ENCODE measurements at places on chromosomes 16 and 17.

GRCh38 chr16:978403-978802, 3.2 kb upstream of the SOX8 start:
- no peak for DNase-seq

DNA sequence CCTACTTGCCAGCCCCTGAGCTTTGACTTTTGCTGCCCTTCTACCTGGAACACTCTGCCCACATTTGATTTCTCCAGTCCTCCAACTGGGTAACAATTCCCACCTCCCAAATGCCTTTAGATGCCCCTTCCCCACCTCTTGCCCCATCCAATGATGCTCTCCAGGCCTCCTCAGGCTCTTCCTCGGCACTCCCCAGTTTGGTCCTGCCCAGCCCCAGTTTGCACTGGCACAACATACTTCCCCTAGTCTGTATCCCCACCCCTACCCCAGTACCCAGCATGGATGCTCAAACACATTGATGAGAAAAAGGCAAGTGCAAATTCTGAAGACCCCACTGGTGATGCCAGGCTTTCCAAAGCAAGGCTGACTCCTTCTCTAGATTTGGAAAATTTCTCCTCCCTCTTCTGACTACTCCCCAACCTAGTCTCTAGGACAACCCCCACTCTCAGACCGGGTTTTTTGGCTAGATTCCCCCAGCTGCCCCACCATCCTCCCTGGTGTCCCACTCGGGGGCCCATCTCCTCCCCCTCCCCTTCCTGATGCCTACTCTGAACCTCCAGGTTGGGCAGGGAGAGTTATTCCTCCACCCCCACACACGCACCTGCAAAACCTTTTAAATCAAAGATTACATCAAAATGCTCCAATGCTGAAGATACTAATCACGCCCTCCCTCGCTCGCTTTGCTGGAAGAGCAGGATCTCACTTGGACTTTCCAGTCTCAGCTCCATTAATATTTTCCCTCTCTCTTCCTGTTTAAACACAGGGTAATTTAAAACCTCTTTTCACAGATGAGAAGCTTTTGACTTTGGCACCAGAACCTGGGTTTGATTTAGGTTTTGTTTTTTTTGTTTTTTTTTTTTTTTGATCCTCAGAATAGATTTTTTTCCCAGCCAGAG, 94.9 kb downstream of the TMEM132E start:
- no peak for DNase-seq

DNA sequence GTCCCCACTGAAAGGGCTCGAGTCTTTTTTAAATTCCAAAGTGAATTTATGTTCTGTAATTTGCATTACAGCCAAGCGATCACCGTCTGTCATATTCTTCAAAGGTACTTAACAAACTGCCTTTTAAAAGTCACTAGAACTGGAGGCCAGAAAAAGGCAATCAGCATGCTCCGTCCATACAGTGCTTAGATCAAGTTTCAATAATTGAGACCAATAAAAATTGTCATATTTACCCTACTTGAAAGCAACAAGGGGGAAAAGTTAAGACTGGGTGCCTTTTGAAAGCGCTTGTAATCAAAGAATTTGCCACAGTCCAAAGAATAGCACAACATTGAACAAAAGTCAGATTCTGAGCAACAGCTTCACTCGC, 9.0 kb upstream of the ZFHX3 start:
- no peak for DNase-seq

DNA sequence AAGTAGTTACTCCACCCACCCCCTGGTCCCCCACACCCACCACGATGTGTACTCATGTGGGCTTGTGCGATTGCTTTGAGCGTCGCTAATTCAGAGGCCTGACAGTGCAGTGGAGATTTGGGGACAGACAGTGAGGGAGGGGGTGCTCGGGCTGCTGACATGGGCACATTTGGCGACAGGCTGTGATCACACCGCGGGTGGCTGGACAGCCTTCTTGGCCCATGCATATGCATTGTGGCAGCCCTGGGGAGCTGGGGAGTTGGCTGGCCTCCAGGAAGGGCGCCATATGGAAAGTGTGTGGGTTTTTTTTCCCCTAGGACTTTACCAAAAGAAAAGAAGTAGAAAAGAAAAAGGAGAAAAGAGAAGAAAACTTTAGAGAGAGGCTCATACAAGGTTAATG, 275.5 kb upstream of the N4BP1 start:
- DNase-seq, result no peak

- no peak for DNase-seq
Observed at GRCh38 chr16:83098536-83098935, 471.8 kb downstream of the CDH13 start.

- no peak for DNase-seq
Observed at GRCh38 chr17:34401165-34401564, 38.1 kb upstream of the CCL1 start.

DNA sequence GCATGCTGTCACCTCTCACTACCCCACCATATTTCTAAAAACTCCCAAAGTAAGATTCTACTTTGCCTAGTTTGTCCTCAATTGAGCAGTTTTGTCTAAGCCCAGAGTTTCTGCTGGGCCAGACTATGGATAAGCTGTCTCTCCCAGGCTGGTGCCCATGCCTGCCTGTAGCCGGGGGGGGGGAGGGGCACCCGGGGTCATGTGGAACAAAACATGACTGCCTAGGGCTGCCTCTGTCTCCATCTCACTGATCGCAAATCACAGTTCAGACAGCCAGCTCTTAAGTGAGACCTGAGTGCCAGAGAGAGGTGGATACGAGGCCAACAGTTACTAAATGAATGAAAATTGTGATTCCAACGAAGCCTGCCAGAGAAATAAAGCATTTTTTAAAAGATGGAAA, 78.8 kb upstream of the RPRML start:
- DNase-seq, result no peak

GRCh38 chr17:66260275-66260674, 31.1 kb upstream of the APOH start:
- no peak for DNase-seq

GRCh38 chr17:39928858-39929645, 1.5 kb downstream of the LRRC3C start:
- no peak for DNase-seq

DNA sequence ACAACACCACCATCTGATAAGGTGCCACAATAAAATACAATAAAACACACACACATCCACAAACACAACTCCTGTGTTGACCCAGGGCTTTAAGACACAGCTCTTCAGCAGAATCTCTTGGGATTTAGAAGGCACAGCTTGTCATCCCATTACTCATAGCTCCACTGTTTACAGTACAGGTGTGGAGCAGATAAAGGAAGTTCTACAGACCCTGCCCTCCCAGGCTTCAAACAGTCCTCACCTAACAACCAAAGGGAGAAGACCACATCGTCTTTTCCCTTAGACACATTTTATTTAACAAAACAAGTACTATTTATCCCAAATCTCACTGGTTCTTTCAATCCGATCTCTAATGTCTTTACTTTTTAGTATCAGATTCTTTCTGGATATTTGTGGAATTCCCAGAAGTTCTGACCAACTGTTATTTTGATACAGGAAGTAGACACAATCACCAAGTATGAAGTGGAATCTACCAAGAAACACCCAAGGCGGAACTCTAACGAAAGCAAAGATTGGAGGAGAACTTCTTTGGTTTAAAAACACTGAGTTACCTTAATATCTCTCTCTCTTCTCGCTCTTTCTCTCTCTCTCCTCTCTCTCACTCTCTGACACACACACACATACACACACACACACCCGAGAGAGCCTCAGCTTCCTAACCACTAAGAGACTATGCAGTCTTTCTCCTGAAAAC, 46.1 kb downstream of the CYTH1 start:
- DNase-seq, result no peak

GRCh38 chr16:51359141-51359955, 208.3 kb upstream of the SALL1 start:
- DNase-seq, result no peak

DNA sequence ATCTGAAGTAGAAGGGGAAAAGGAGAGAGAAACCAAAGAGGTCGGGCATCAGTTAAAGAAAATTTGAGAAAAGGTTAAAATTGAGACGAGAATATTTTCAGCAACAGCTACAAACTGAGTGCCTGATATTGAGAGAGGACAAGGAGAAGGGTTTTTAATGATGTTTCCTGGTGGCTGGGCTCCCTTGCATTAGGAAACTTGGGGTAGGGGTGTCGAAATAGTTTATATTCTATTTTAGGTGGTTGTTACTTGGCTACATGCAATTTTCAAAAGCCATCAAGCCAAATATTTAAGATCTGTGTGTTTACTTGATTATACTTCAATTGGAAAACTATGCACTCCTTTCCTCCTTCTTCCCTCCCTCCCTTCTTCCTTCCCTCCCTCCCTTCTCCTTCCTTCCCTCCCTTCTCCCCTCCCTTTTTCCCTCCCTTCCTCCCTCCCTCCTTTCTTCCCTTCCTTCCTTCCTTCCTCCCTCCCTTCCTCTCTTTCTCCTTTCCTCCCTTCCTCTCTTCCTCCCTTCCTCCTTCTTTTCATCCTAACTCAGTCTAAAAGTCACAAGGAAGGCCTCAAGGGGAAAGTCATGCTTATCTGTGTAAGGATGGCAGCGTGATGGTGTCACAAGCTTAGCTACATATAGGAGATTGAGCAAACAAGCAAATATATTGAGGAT, 1.8 kb upstream of the APOH start:
- DNase-seq, result no peak

GRCh38 chr17:77438241-77439188, 297.7 kb downstream of the SEC14L1 start:
- no peak for DNase-seq

- no peak for DNase-seq
Observed at GRCh38 chr17:69342896-69343644, 16.1 kb upstream of the ABCA5 start.

DNA sequence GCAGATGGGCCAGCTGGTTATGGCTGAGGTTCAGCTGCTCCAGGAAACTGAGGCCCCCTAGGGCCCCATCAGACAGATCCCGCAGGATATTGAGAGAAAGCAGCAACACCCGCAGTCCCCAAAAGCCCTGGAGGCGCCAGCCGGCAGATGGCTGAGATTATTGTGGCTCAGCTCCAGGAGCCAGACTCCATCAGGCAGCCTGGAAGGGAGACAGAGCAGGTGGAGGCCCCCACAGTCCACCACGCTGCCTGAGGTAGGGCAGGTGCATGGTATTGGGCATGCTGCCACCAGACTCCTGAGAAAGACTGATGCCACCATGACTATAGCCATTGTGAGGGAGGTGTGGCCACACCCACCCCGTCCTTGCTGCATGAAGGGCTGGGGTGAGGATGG, 9.5 kb upstream of the TMEM101 start:
- no peak for DNase-seq

DNA sequence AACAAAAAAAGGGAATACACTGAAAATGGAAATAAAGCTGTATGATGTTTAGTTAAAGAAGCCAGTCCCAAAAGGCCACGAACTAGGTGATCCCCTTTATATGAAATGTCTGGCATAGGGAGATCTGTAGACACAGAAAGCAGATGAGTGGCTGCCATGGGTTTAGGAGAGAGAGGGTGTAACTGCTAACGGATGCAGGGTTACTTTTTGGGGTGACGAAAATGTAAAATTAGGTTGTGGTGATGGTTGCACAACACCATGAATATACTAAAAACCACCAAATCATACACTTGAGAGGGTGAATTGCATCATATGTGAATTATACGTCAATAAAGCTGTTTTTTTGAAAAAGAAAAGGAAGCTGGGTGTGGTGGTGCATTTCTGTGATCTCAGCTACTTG, 99.6 kb downstream of the ADCY9 start:
- no peak for DNase-seq

GRCh38 chr17:74226252-74226651, 12.9 kb downstream of the TTYH2 start:
- no peak for DNase-seq

- no peak for DNase-seq
Observed at GRCh38 chr17:67474081-67474661, 97.1 kb downstream of the PITPNC1 start.

DNA sequence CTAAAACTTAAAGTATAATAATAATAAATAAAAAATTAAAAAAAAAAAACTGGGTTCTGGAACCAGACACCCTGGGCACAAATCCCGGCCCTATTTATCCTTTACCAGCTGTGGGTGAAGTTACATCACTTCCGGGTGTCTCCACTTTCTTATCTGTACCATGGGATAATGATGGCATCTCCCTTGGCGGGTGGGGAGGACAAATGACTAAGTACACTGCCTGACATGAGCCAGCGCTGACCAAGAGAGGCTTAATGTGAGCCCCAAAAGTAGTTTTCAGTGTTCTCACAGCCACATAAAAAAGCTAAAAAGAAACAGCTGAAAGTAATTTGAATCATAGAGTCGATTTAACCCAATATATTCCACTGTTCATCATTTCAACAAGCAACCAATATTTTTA, 424.9 kb downstream of the SOX9 start:
- DNase-seq, result no peak

DNA sequence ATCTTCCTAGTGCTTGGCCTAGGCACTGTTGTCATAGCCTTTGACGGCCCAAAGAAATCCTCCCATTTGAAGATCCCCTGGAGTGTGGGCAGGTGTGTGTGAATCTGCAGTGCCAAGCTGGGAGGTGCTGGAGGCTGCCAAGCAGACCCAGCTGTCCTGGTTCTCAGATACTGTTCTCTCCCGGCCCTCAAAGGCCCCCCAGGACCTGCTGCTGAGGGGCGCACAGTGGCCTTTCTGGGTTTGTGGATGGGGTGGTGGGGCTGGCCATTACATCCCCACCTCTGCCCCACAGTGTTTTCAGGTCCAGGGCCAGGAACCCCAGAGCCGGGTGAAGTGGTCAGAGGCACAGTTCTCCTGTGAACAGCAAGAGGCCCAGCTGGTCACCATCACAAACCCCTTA, 60.5 kb downstream of the MRC2 start:
- DNase-seq, result no peak

DNA sequence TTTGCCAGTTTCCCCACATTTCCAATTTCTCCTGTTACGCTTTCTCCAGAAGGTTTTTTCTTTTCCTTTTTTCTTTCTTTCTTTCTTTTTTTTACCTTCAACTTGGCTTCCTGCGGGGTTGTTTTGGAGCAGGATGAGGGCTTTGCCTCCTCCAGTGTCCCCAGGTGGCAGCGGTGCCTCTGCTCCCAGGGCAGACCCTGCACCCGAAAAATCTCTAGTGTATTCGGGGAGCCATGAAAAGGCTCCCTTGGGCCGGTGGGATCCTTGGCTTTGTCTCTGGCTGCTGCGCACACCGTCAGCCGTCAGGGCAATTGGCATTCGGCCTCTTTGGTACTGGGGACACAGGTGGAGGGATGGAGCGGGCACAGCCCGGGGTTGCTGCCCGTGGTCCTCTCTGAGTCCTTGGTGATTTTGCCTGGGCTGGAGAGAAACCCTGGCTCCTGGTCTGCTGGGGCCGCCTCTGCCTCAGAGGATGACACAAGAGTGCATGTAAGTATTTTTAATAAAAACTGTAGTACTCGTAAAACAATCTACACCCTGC, 846 bp downstream of the ITGB3 start:
- no peak for DNase-seq

- DNase-seq, result no peak
Observed at GRCh38 chr17:53971361-53971760, 148.6 kb downstream of the KIF2B start.
